ENCODE measurements at places on chromosomes 3 and 15.
A peak's percentile ranks its signal among the peaks of the same experiment; 100 is the strongest.

GRCh38 chr15:62432702-62433398, 267.8 kb upstream of the C2CD4B start:
- no peak for DNase-seq

GRCh38 chr3:4664412-4664811, 171.3 kb downstream of the ITPR1 start:
- no peak for DNase-seq

GRCh38 chr15:71118881-71119632, 3.8 kb downstream of the THSD4 start:
- no peak for DNase-seq

GRCh38 chr3:160331127-160331937, 67.7 kb downstream of the IFT80 start:
- DNase-seq = no peak

GRCh38 chr3:120420928-120421551, 29.8 kb downstream of the FSTL1 start:
- no peak for DNase-seq

DNA sequence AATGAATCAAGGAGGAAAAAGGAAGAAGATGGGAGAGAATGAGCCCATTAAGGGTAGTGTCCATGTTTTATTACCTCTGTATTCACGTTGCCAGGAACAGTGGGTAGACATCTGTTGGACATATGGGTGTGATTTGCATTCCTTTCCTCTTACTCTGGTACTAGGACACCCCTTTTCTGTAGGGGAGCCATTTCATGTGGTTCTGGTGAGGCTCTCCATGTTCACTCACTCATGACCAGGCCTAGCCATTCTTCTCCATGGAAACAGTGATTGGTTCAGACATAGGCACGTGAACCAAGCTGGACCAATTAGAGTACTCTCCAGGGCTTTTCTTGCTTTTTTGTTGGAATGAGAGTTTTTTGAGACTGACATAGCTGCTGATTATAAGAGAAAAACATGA, 39.6 kb upstream of the PDCD6IP start:
- no peak for DNase-seq

DNA sequence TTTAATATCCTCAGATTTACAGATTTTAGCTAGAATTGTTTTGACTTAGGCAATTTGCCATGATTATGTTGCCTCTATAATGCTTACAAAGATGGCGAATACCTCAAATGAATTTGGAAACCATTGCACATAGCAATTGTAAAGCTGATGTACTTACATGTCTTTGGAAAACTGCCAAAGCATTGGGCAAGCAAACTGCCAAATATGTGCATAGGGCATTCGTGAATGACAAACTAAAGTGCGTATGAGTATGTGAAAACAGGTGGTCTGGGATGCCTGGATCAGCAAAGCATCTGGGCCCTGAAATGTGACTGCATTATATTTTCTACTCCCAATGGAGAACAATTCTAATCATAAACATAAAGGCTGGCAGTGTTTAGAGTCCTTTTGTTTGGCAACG, 445.3 kb upstream of the ROBO1 start:
- peak; percentile 75 for DNase-seq
